ENCODE measurements at places on chromosomes 3 and 15.

- DNase-seq = no peak
These were observed 107.6 kb downstream of the LRRK1 start for GRCh38 chr15:101026656-101027272.

DNA sequence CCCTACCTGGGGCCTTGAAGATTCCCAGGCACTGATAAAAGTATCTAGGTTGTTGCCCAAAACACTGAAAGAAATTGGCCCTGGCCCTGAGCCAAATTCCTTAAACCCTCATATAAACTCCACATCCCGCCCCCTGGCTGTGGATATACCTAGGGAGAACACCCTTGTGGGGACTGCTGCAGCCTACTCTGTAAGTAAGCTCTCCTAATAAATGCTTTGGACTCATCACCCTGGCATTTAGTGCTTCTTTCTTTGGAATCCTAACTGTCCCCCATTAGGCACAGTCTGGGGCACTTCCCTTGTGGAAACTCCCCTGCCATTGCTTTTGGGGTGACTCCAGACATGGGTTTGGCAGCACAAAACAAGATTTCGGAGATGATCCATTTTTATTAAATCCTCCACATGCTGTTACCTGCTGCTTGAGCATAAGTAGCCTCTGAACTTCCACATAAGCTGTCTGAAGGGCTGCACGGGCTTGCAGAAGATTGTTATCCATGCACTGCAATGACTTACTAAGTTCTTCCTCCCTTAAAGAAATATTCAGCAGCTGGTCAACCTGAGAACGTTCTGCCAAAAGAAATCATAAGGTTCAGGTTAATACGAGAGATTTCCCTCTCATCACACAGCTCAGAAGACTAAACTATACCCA, 46.4 kb downstream of the ZNF106 start:
- no peak for DNase-seq

DNA sequence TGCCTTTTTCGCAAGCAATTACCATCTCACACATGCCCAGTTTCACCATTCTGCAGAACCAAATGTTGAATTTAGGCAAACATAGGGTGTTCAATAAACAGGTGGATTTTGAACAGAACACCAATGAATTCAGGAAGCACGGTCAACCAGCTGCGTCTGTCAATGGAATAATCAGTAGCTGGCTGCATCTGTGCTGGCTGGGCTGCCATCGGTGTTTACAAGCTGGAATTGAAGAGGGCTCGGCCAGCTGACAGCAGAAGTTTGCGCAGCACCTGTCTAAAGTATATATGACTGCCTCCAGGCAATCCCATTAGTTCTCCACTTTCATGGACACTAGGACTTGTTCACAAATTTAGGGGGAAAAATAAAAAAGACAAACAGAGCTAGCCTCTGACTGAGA, 996.4 kb upstream of the CFAP20DC start:
- DNase-seq = peak; percentile 33

DNA sequence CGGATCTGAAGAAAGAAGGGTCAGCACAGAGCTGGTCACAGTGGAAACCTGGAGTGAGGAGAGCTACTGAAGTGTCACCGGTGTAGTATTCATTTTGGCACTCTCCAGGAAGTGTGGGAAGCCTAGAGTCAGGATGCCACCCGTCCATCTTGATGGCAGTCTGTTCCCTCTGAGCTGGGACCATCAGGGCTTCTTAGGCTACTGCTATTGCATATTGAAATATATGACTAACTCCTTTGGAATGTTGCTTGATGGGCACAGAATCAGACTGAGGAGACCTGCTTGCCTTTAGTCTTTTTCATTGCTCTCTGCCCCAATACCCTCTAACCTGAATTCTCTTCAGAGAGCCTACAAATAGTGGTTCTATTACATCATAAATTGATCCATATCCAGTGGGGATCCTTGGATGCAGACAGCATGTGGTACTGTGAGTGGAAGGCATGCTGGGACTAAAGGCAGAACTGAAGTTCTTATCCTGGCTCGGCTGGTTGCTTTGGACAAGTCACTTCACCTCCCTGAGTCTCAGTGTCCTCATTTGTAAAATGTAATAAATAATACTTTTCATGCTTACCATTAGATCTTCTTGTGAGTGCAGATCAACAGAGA, 143.5 kb downstream of the PDE8A start:
- DNase-seq = no peak

GRCh38 chr3:60657972-60658371, 593.3 kb downstream of the FHIT start:
- no peak for DNase-seq

- DNase-seq = no peak
These were observed 5.1 kb downstream of the SEC13 start for GRCh38 chr3:10315771-10316344.

GRCh38 chr3:135325726-135326235, 530.7 kb downstream of the EPHB1 start:
- DNase-seq = peak; percentile 50

- DNase-seq = no peak
These were observed 30.5 kb downstream of the CHST2 start for GRCh38 chr3:143150071-143150470.
